Hematopoietic multipotent progenitor cell treated with erythropoietin and hydrocortisone succinate and interleukin-3 and kit ligand, for 6 days (in vitro differentiated cells): ENCODE measurements at places on chromosomes 2 and 18.

- DNase-seq: no peak
Measured at GRCh38 chr2:11773111-11773510, 26.7 kb downstream of the LPIN1 start.

GRCh38 chr2:223744580-223744979 lies 92.8 kb downstream of the AP1S3 start:
- no peak for DNase-seq

- no peak for DNase-seq
Measured at GRCh38 chr18:58443671-58444070, 185.2 kb downstream of the ALPK2 start.

DNA sequence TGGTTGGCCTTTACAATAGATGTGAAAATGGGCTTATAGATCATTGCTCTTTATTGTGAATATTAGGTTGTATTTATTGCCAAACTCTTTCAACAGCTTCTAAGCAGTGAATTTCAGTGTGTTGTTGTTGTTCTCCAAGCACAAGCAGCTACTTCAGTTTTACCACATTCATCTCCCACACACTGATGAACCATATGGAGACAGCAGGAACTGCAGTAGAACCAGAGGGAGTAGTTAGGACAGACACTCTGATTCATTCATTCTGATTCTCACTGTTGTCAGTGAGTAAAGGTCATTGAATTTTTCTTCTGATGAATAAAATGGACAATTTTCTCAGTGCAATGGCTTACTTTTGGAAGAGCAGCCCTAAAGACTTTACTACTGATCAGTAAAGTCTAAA lies 40.2 kb downstream of the CCDC74A start:
- DNase-seq: no peak

DNA sequence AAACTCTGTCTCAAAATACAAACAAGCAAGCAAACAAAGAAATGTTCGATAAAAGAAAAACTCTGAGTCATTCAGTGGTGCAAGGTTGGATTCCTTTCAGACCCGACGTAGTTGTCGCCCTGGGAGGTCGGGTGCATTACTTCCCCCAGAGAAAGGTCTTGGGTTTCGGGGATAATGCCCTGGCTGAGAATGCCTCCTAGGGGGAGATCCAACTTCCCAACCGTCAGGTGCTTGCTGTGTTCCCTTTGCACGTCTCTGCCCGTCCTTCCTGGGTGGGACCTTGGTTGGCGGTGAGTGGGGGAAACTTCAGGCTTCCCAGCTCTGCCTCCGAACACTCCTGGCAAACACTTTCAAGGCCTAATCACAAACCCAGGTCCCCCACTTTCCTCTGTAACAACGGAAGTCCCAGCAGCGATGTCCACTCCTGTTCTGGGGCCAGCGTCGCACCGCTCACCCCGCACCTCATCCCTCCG lies 609 bp downstream of the TPGS2 start:
- DNase-seq: no peak

GRCh38 chr18:46676182-46676835 lies 19.3 kb upstream of the LOXHD1 start:
- no peak for DNase-seq
